Fibroblast of skin of right biceps (primary cell): ENCODE measurements at places on chromosomes 16 and 17.

DNA sequence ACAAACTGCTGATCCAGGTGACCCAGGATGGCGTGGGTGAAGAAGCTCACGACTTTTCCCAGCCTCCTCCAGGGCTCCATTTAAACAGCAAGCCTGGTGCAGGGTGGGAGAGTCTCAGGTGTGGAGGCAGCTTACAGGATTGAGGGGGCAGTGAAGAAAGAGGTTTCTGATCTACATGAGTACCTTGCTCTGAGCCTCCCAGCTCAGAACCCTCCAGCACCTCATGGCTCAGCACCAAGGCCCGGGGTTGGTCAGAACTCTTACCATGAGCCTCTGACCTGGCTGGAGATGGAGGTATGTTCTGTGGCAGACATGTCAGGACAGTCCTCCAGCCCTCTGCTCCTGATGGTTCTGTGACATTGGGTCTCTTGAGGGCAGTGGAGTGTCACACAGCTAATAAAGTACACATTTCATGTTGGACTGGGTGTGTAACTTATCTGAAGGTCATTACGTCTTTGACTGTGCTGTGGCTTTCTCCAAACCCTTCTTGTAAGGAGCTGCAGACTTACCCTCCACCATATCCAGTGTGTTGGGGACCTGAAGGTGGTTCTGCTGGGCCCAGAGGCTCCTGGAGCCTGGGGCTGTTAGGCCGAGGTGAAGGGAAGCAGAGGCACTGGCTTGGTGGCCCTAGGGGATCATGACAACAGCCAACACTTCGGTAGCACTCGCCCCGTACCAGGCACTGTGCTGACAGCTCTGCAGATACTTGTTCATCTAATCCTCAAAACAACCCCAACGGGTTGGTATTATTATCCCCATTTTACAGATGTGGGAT is 3.8 kb upstream of the DCAF7 start:
- no peak for DNase-seq

DNA sequence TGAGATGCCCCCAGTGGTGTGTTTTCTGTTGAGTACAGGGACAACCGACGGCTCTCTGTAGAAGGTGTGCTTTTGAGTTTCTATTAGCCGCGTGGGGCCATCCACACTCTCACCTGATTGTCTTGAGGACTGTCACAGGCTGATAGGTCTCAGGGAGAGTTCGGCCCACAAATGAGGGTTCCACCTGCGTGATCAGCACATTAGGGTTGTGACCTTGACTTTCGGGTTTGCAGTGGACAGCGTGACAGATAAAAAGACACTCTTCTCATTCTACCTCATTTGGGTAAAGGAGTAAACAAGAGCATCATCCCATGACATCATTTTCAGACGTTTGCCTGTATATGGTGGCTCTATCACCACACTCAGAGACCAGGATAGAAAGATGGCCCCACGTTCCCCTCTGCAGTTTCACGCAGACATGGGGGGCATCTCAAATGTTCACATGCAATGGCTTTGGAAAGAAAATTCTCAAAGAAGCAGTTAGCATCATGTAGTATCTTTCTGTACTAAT is 74.3 kb upstream of the MRTFB start:
- DNase-seq = no peak

GRCh38 chr17:57808882-57809281 is 41.0 kb downstream of the MRPS23 start:
- peak; percentile 7 for DNase-seq

DNA sequence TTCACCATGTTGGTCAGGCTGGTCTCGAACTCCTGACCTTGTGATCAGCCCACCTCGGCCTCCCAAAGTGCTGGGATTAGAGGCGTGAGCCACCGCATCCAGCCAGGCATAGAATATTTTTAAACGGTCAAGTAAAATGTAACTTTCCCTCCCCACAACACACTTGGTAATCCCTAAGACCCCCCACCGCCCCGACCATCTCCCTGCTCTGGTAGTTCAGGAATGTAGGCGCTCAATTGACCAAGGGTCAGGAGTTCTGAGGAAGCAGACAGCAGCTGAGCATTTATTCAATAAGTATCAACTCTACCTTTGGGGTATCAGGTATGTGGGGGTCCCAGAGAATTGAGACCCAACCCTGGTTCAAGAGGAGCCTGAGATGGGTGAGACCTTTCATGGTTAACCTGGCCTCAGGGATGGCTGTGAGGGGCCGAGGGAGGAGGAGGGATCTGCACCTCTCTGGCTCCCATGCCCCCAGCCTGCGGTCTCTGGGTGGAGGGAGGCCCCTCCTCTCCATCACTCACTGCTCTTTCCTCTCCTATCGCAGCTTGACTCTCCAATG is 48.4 kb upstream of the TOB1 start:
- DNase-seq = no peak

DNA sequence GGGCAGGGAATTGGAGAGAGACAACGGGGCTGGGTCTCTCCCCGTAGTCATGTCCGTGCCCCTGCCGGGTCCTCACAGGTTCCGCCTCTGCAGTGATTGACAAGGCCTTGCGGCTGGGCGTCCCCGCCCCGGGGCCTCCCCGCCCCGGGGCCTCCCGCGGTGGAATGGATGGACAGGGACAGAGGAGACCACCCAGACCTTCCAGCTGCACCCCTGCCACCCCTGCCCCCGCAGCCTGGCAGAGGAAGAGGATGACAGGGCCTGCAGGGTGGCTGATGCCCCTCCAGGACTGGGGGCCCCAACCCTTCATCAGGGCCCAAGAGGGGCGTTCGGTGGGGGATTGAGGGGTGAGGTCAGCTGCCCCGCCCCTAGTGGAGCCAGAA is 216.4 kb upstream of the CIBAR2 start:
- DNase-seq = peak; percentile 32

DNA sequence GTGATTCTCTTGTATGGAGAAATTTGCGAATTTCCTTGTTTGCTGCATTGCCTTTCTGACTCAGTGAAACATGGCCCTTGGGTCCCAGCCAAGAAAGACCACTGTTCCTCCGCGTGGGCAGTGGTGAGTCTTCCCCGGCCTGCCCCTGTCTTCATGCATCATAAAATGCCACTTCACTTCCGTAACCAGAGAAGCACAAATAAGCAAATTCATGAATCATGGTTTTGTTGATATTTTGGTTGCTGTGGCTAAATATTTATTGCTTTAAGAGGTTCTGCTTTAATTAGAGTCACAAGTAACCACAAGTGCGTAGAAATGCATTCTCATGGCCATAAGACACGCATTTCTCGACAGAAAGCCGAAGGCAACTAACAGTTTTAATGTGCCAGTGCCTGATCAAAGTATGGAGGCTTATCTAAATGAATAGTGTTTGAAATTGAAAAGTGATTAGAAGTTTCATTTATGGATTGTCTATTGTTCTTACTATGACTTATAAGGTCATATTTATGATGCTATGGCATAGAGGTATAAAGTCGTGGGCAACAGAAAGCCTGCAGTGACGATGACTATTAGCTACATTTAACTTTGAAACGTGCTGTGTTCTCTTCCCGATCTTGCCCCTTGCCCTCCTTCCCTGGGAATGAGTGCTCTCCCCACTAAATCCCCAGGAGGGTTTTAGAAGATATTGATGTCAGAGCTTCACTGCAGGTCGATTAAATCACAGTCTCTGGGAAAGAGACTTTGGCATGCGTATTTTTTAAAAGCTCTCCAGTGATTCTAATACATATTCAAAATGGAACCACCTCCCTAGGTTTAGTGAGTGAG is 76.0 kb downstream of the WIPI1 start:
- DNase-seq = peak; percentile 79

GRCh38 chr16:88471575-88471974 is 18.5 kb downstream of the ZFPM1 start:
- DNase-seq = no peak

- DNase-seq = no peak
These were observed 122.6 kb upstream of the MED13 start for GRCh38 chr17:62187681-62188080.

DNA sequence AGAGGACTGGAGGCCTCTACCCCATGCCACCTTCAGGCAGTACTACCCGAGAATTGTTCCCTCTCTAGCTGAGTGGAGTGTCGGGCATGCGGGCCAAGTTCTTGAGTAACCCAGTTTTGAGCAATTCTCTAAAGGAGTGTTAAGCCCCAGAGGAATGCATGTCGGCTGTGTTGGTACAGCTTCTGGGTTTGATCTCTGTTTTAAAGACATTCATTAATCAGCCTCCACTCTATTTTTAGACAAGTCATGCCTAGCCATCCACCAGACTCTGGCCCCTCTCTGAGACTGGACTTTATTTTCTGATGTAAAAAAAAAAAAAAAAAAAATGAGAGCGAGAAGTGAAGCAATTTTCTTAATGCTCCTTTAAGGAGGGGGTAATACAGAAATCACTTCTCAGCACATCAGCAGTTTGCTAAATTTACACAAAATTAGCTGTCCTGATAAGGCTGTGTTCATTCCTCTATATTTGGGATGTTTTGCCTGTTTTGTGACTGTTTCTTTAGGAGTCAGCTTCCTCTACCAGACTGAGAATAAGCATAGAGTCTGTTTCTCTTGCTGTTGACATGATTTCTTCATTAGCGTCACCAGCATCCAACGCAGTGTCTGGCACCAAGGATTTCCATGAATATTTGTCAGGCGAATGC is 88.7 kb downstream of the AXIN2 start:
- peak; percentile 27 for DNase-seq

DNA sequence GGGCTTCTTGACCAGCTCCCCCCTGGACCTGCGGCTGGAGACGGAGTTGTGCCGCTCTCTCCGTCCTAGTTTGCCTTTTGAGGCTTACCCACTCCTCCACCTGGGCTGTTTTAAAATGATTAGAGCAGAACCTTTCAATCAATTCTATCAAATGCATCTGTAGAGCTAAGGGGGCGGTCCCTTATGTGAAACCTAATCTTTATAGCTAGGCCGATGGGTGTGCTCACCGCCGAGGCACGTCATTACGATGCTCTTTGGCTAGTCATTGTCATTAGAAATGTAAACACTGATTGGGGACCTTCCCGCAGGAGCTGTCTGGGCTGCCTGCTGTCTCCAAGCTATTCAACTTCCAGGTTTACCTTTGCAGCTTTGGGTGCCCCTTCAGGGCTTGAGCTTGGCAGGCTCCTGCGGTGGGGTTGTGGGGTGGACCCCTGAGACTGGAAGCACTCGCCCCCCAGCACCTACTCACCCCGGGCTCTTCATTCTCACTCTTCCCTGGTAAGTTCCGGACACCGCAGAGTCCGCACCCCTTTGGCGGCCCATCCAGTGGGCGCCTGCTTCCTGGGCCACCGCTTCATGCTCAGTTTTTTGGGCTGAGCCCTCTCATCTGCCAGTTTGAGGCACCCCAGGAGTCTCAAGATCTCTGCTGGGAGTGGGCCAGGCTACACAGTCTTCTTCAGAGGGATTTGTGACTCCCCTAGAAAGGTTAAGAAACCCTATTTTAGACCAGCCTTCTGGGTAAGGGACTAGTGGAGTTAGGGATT is 20.9 kb upstream of the IL17C start:
- peak; percentile 24 for DNase-seq

DNA sequence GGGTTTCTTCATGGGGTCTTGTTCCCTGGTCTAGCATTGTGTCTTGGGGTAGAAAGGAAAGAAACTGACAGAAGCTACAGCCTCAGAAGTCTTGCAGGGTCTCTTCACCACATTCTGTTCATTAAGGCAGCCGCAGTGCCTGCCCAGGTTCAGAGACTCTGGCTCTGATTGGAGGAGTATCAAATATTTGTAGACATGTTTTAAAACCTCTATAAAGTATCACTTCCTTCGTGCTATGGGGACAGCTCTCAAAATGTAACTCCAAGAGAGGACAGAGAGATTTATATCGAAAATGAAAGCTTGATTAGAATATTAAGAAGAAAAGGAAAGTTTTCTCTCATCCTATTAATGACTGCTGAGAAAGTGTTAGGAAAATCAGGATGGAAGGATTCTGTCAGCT is 107.0 kb upstream of the CACNG3 start:
- DNase-seq = no peak
